Left lobe of liver (tissue), 2 donors: ENCODE measurements at places on chromosomes 16 and 17.

GRCh38 chr17:32483451-32484019 is 3.3 kb upstream of the CDK5R1 start:
- DNase-seq = no peak

DNA sequence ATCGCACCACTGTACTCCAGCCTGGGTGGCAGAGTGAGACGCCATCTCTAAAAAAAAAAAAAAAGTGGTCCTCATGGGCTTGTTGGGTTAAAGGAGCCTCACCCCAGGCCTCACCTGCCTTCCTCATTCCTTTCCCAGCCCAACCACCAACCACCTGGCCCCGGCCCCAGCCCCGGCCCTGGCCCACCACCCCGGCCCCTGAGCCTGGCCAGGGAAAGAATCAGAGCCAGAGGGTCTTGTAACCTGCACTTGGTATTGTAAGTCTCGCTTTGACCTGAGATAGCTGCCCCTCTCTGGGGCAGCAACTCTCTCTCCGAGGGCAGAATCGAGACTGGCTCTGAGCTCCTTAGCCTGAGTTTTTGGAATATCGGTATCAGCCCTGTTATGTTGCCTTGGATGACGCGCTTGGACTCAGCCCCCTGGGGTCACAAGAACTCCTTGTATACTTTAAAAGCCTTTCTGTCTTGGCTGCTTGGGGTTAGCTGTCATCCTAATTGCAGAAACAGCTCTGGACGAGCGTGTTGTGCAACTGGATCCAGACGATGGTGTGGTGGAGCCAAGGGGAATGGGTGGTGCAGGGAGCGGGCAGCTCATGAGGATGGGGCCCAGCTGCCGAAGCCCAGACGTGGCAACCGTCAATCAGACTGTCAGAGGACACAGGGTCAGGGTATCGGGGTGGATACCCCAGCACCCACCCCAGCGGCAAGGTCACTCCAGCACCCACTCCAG is 14.6 kb downstream of the SMTNL2 start:
- no peak for DNase-seq

GRCh38 chr17:27413792-27414191 is 42.5 kb upstream of the KSR1 start:
- DNase-seq = no peak

- DNase-seq = no peak
These were observed 72.5 kb downstream of the RBFOX1 start for GRCh38 chr16:7405166-7405565.

DNA sequence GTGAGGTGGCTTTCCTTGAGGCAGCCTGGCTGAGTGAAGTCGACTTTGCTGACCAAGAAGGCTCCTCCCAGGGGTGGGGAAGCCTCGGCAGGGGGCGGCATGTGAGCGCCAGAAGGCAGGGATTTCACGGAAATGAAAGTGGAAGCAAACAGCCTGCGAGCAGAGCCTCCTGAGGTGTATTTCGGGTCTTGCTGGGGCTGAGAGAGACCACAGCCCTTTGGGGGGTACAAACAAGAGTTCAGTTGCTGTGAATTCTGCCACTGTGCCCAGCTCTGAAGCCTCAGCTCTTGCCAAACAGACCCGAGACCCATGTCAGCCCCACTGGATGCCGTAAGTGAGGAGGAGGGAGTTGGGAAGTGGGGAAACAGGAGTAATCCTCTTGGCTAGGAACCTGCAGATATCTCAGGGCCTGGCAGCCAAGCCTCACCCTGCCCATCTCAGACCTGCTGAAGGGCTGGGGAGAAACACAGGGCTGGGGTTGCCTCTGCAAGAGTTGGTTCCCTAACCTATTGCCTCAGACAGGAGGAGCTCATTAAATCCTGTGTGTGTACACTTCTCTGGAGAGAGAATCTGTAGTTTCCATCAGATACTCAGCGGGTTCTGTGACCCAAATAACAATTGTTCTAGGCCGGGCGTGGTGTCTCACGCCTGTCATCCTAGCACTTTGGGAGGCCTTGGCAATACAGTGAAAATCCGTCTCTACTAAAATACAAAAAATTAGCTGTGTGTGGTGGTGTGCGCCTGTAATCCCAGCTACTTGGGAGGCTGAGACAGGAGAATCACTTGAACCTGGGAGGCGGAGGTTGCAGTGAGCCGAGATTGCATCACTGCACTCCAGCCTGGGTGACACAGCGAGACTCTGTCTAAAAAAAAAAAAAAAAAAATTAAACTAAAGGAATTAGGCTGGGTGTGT is at the start of gene IFI35:
Gene IFI35, plus strand, starts transcription at position 146 of the 913 bp plus-strand sequence. Its CDS starts 164 bp downstream, at position 310.
- peak; percentile 83 for DNase-seq

DNA sequence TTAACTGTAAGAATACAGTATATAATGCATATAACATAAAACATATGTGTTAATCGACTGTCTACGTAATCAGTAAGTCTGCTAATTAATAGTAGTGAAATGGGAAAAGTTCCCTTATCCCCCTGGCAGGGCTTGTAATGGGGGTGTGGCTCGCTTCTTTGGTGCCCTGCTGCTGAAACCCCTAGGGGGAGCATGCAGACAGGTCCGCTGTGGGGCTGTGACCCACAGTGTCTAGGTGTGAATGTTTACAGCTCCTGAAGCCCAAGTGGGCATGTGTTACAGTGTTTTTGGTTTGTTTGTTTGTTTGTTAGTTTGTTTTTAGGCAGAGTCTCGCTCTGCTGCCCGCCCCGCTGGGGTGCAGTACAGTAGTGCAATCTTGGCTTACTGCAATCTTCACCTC is 495.7 kb downstream of the SHISA9 start:
- DNase-seq = no peak

- no peak for DNase-seq
These were observed 13.6 kb downstream of the ZC3H7A start for GRCh38 chr16:11783319-11784037.

GRCh38 chr17:81807839-81808238 is 3.9 kb downstream of the GCGR start:
- no peak for DNase-seq
